ENCODE measurements at places on chromosomes 2 and 18. TPM values are rescaled to one million over a fixed set of nuclear protein-coding genes. Genes with fewer than 3 reads are reported as not detected.

The RFX8 gene
- total RNA-seq, result 1.7 TPM

The NBAS gene
- total RNA-seq, result 31.1 TPM

The RNF152 gene
- total RNA-seq, result 0.03 TPM

The C1QL2 gene
- total RNA-seq, result not detected

The ABCB11 gene
- total RNA-seq, result not detected

The ARHGEF4 gene
- total RNA-seq, result 0.30 TPM

The ARHGAP28 gene
- not detected for total RNA-seq

The CAD gene
- 39.7 TPM for total RNA-seq

The ANKRD29 gene
- not detected for total RNA-seq

The CXCR4 gene
- total RNA-seq, result 202 TPM

DNA sequence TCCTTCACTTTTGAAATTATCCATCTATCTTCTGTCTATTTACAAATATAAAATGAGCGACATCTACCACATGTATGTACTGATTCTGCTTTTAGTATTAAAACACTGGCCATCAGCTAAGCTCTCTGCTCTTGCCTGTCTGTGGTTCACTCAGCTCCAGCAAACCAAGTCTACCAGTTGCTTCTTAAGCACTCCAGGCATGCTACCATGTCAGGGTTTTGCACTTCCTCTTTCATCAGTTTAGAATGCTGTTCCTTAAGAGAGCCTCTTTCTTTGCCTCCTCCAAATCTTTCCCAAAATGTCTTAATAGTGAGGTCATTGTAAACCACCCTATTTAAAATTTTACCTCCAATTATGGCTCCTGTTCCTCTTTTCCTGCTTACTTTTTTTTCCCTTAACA is 59.5 kb downstream of the SCN3A start:
- no peak overlapping the region for H3K4me3 ChIP-seq
- no peak for DNase-seq
- H3K27me3 ChIP-seq, result no peaks in the 10 kb centered on the region
- H3K36me3 ChIP-seq, result no peaks in the 10 kb centered on the region
- H3K27ac ChIP-seq, result no peak overlapping the region

GRCh38 chr2:144510294-144510991 is 9.5 kb downstream of the ZEB2 start:
- peaks cover 20% of the 10 kb centered on the region for H3K36me3 ChIP-seq
- H3K27ac ChIP-seq, result peak overlapping the region; percentile 77
- peak overlapping the region; percentile 75 for H3K4me3 ChIP-seq
- peak; percentile 39 for DNase-seq
- H3K27me3 ChIP-seq, result peaks cover 32% of the 10 kb centered on the region

DNA sequence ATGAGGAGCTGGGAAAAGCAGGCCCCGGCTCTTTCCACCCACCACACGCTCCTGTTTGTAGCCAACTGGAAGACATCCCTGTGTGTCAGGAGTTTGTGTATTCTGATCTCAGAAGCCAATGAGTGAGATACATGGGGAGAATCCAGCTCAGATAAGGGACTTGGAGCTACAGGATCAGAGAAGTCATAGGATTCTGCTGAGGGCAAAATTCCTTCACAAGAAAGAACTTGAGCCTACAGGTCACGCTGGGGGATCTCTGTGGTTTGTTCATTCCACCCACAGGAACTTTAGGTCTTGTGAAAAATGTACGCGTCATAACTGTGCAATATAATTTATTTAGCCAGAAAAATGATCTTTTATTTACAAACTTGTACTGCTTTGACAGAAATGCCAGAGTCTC is 80.1 kb upstream of the SMIM21 start:
- H3K4me3 ChIP-seq, result no peak overlapping the region
- H3K36me3 ChIP-seq, result no peaks in the 10 kb centered on the region
- H3K27me3 ChIP-seq, result no peaks in the 10 kb centered on the region
- no peak overlapping the region for H3K27ac ChIP-seq
- no peaks in the 10 kb centered on the region for H3K4me1 ChIP-seq
- no peak for DNase-seq

- H3K27ac ChIP-seq, result no peak overlapping the region
- peaks cover 6% of the 10 kb centered on the region for H3K36me3 ChIP-seq
- H3K27me3 ChIP-seq, result no peaks in the 10 kb centered on the region
These were observed 207.5 kb downstream of the SPP2 start for GRCh38 chr2:234257859-234258561.

DNA sequence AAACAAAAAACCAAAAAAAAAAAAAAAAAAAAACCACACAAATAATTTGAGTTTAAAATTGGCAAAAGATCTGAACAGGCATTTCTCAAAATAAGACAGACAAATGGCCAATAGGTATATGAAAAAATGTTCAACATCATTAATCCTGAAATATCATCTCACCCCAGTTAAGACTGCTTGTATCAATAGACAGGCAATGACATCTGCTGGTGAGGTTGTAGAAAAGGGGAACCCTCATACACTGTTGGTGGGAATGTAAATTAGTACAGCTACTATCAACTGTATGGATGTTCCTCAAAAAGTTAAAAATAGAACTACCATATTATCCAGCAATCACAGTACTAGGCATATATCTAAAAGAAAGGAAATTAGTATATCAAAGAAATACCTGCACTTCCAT is 523.1 kb downstream of the XIRP2 start:
- H3K27ac ChIP-seq, result no peak overlapping the region
- H3K27me3 ChIP-seq, result no peaks in the 10 kb centered on the region
- H3K4me1 ChIP-seq, result no peaks in the 10 kb centered on the region
- no peak overlapping the region for H3K4me3 ChIP-seq
- DNase-seq, result no peak

- no peak for DNase-seq
- H3K27ac ChIP-seq, result no peak overlapping the region
- H3K4me1 ChIP-seq, result peaks cover 20% of the 10 kb centered on the region
These were observed 264.8 kb downstream of the ARHGAP15 start for GRCh38 chr2:143394062-143394461.

GRCh38 chr18:45951016-45951714 is 16.0 kb downstream of the EPG5 start:
- H3K36me3 ChIP-seq, result peaks cover 87% of the 10 kb centered on the region
- DNase-seq, result no peak
- no peaks in the 10 kb centered on the region for H3K27me3 ChIP-seq
- H3K27ac ChIP-seq, result no peak overlapping the region
- no peaks in the 10 kb centered on the region for H3K4me1 ChIP-seq
- H3K4me3 ChIP-seq, result no peak overlapping the region

DNA sequence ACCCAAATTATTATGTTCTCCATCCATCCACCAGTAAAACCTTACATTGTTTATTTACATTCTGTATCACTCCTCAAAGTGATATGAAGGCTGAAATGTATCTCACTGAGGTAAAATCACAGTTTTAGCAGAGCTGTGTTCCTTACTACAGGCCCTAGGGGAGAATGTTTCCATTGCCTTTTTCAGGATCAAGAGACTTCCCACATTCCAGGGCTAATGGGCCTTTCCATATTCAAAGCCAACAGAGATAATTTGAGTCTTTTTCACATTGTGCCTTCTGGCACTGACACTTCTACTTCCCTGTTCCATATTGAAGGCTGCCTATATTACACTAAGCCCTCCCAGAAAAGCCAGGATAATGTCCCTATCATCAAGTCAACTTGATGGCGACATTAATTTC is 20.0 kb downstream of the NETO1 start:
- no peaks in the 10 kb centered on the region for H3K27me3 ChIP-seq
- no peak overlapping the region for H3K4me3 ChIP-seq
- H3K4me1 ChIP-seq, result no peaks in the 10 kb centered on the region
- DNase-seq, result no peak
- no peaks in the 10 kb centered on the region for H3K36me3 ChIP-seq

DNA sequence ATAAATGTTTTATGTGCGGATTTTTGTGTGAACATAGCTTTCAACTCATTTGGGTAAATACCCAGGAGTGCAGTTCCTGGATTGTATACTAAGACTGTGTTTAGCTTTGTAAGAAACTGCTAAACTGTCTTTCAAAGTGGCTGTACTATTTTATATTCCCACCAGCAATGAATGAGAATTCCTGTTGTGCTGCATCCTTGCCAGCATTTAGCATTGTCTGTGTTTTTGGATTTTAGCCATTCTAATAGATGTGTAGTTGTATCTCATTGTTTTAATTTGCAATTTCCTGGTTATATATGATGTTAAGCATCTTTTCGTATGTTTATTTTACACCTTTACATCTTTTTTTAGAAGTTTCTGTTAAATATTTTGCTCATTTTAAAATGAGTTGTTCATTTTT is 24.2 kb downstream of the VRK2 start:
- H3K27me3 ChIP-seq, result no peaks in the 10 kb centered on the region
- H3K27ac ChIP-seq, result no peak overlapping the region
- H3K4me3 ChIP-seq, result no peak overlapping the region
- peaks cover 48% of the 10 kb centered on the region for H3K36me3 ChIP-seq
- no peak for DNase-seq
- peaks cover 5% of the 10 kb centered on the region for H3K4me1 ChIP-seq

GRCh38 chr2:70085711-70086277 is 1.5 kb upstream of the PCBP1 start:
- no peaks in the 10 kb centered on the region for H3K27me3 ChIP-seq
- H3K4me3 ChIP-seq, result peak overlapping the region; percentile 98
- DNase-seq, result no peak
- H3K27ac ChIP-seq, result peak overlapping the region; percentile 100

GRCh38 chr2:8985561-8986326 is 17.7 kb downstream of the MBOAT2 start:
- H3K4me3 ChIP-seq, result no peak overlapping the region
- H3K27ac ChIP-seq, result no peak overlapping the region
- DNase-seq, result no peak
- no peaks in the 10 kb centered on the region for H3K4me1 ChIP-seq

GRCh38 chr2:217978536-217979150 is 24.2 kb downstream of the TNS1 start:
- H3K4me1 ChIP-seq, result no peaks in the 10 kb centered on the region
- DNase-seq, result no peak
- H3K4me3 ChIP-seq, result no peak overlapping the region
- no peak overlapping the region for H3K27ac ChIP-seq

GRCh38 chr2:37276291-37276690 is 44.8 kb downstream of the NDUFAF7 start:
- H3K27ac ChIP-seq, result no peak overlapping the region
- peaks cover 8% of the 10 kb centered on the region for H3K36me3 ChIP-seq
- no peaks in the 10 kb centered on the region for H3K27me3 ChIP-seq
- no peak for DNase-seq

DNA sequence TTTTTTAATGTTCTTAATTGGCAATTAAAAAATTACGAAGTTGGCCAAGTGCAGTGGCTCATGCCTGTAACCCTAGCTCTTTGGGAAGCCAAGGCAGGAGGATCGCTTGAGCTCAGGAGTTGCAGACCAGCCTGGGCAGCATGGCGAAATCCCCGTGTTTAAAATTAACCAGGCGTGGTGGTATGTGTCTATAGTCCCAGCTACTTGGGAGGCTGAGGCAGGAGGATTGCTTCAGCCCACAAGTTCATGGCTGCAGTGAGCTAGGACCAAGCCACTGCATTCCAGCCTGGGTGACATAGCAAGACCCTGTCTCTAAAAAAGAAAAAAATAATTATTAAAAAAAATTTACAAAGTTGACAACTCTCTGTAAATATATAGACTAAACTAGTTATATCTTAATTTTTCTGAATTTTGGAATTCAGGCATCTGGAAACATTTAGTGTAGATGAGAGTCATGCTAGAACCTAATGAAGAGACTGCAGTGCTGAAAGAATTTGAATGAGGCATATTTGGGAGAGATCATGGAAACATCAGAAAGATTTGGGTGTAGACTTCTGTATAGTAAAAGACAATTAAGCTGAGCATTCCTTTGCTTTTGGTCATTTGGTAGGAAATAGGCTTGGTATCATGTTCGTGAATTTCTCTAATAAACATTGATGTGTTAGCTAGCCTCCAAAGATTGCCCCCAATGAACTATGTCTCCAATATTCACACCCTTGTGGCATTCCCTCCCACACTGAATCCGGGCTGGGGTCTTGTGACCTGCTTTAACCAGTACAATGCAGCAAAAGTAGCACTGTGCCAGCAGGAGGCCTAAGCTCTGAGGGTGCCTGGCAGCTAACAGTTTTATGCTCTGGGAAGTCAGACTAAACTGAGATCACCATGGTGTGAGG is 4.2 kb upstream of the ROCK1 start:
- H3K27me3 ChIP-seq, result peaks cover 7% of the 10 kb centered on the region
- no peak overlapping the region for H3K4me3 ChIP-seq
- H3K36me3 ChIP-seq, result peaks cover under 1% of the 10 kb centered on the region
- no peak overlapping the region for H3K27ac ChIP-seq

GRCh38 chr2:50491541-50492476 is 540.1 kb downstream of the NRXN1 start:
- H3K27ac ChIP-seq, result no peak overlapping the region
- peaks cover 14% of the 10 kb centered on the region for H3K4me1 ChIP-seq
- peaks cover 3% of the 10 kb centered on the region for H3K27me3 ChIP-seq
- DNase-seq, result no peak
- H3K4me3 ChIP-seq, result no peak overlapping the region

DNA sequence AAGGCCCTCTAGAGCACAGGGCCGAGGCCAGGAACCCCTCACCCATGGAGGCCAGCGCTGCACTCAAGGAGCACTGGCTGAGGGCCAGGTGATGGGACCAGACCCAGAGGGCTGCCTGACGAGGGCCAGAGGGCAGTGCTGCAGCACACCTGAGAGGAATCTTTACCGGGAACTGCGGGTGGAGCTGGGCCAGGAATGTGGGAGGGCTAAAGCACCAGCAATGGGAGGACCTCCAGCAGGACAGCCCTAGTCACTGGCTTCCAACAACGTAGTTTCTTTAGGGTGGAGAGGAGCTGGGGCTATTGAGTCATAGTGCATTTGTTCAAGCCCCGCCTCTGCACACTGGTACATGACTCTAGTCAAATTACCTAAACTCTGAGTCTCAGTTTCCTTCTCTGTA is 143.4 kb downstream of the TMEM17 start:
- H3K27me3 ChIP-seq, result no peaks in the 10 kb centered on the region
- H3K4me1 ChIP-seq, result no peaks in the 10 kb centered on the region
- no peak overlapping the region for H3K27ac ChIP-seq
- no peak overlapping the region for H3K4me3 ChIP-seq

DNA sequence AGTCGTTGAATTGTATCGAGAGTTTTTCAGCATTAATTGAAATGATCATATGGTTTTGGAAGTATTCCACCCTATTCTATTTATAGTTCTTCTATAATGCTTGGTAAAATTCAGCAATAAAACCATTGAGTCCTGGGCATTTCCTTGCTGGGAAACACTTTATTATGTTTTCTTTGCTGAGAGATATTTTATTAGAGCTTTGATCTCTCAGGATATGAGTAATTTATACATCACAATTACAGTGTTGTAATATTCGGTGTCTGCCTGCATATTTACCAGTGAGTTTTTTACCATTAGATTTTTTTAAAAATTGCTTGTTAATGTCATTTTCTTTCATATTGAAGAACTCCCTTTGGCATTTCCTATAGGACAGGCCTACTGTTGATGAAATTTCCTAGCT is 402.7 kb upstream of the FSIP2 start:
- DNase-seq, result no peak
- H3K27me3 ChIP-seq, result no peaks in the 10 kb centered on the region
- H3K4me1 ChIP-seq, result no peaks in the 10 kb centered on the region
- no peaks in the 10 kb centered on the region for H3K36me3 ChIP-seq
- no peak overlapping the region for H3K27ac ChIP-seq
- no peak overlapping the region for H3K4me3 ChIP-seq

DNA sequence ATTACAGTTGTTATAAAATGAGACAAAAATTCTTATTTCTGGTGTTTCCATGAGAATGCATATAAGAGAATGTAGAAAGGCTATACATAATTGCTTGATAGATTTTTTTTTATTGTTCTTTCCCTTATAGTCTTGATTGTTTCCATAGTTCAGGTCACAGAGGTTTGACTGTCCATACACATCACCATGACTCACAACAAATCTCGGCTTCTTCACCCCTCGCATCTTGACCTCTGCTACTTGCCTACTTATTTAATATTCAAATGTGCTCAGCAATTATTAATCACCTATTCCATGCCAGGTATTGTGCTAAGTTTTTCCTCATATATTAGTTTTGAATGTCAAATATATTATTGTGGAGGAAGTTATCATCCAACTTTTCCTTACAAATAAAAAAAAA is 789.6 kb downstream of the RNF144A start:
- H3K36me3 ChIP-seq, result no peaks in the 10 kb centered on the region
- peaks cover 4% of the 10 kb centered on the region for H3K4me1 ChIP-seq
- H3K4me3 ChIP-seq, result no peak overlapping the region
- no peak overlapping the region for H3K27ac ChIP-seq

Data from activated CD4-positive, alpha-beta memory T cell treated with anti-CD3 and anti-CD28 coated beads, Interleukin-2, amount 10 ng/mL, durations not matched to agents 7 days and 5 days (primary cell).